H54 (cell line): ENCODE measurements at places on chromosomes 13 and 19.

- no peak for DNase-seq
These were observed 483.0 kb downstream of the DCT start for GRCh38 chr13:93996481-93996880.

GRCh38 chr19:43634068-43634467, 5.6 kb downstream of the CADM4 start:
- DNase-seq: no peak

DNA sequence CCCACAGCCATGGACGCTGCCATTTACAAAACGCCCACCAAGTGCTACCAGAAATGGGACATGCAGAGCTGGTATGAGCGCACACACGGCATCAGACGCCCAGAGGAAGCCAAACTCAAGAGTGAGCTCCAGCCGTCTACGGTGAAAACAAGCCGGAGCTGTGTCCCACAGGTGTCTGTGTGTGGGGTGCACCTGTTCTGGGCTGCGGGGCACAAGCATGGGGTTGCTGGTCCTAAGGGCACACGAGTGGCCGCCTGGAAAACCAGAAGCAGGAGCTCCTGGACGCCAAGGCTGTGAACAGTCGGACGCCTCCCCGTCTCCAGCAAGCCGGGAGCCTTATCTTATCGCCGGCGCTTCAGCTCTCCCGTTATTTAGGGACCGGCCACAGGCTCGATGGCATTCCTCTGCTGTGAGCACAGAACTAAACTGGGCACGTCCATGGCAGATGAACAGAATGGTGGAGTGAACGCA, 1.3 kb downstream of the ADPRHL1 start:
- DNase-seq: no peak

DNA sequence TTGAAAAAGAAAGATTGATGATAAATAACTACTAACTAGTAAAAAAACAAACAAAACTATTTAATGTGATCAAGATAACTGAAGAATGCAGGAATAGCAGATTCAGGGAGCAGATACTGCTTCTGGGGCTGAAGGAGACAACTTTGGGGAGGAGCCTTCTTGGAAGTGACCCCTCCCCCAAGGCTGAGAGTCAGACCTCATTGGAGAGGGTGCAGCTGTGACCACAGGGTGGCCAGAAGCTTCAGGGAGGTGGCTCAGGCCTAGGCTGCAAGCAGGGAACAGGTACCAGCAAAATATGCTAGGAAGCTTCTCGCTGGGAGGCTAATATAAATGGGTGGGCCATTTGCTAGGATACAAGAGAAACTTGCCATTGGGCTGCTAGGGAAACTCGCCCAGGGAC, 149.9 kb downstream of the MYO16 start:
- DNase-seq: no peak

- peak; percentile 13 for DNase-seq
These were observed 201.5 kb upstream of the CSNK1A1L start for GRCh38 chr13:37306778-37307544.

- no peak for DNase-seq
These were observed 16.7 kb downstream of the KDM4B start for GRCh38 chr19:4985551-4985991.

GRCh38 chr19:54554006-54554405, 19.6 kb upstream of the LILRA2 start:
- DNase-seq: no peak

GRCh38 chr13:61179741-61180140, 235.9 kb downstream of the PCDH20 start:
- DNase-seq: no peak

DNA sequence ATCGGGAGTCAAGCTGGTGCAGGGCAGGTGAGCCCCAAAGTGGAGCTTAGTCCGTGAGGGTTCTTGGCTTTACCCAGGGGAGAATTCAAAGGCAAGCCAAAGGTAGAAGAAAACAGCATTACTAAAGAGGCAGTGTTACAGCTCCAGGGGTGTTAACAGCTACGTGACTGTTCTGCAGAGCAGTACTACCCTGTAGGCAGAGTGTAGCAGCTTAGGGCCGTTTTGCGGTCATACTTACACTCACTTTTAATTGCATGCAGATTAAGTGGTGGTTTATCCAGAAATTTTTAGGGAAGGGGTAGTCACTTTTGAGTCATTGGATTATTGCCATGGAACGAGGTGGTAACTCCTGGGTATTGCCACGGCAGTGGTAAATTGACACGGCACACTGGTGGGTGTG, 482.2 kb downstream of the SLITRK5 start:
- DNase-seq: no peak

GRCh38 chr13:38463048-38463447, 113.4 kb downstream of the UFM1 start:
- no peak for DNase-seq

- no peak for DNase-seq
These were observed 87.1 kb downstream of the ZNF486 start for GRCh38 chr19:20254121-20254520.

DNA sequence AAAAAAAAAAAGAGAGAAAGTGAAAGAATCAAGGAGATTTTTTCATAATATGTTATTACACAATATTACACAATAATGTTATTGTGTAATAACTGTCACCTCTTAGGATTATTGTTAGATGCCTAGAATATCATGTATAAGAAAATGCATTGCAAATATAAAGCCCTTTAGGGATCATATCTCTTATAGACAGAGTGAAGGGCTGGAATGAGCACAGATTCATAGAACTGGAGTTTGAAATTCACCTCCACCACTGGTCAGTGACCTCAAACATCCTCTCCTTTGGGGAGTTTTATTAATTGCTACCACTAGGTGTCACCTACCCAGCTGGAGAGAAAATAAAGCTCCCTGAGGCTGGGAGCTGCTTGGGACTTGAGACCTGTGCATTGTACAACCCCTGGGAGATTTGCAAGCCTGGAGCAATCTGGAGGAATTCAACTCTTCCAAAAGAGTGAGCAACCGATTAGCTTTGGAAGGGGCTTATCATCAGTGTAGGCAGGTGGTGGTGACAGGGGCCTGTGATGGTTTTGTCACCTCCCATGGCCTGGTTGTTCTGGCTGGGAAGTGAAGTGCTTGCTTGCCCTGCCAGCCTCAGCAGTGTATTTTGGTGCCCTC, 30.3 kb upstream of the FRY start:
- DNase-seq: peak; percentile 14

- no peak for DNase-seq
These were observed 53.2 kb upstream of the GAS6 start for GRCh38 chr13:113917096-113917495.

DNA sequence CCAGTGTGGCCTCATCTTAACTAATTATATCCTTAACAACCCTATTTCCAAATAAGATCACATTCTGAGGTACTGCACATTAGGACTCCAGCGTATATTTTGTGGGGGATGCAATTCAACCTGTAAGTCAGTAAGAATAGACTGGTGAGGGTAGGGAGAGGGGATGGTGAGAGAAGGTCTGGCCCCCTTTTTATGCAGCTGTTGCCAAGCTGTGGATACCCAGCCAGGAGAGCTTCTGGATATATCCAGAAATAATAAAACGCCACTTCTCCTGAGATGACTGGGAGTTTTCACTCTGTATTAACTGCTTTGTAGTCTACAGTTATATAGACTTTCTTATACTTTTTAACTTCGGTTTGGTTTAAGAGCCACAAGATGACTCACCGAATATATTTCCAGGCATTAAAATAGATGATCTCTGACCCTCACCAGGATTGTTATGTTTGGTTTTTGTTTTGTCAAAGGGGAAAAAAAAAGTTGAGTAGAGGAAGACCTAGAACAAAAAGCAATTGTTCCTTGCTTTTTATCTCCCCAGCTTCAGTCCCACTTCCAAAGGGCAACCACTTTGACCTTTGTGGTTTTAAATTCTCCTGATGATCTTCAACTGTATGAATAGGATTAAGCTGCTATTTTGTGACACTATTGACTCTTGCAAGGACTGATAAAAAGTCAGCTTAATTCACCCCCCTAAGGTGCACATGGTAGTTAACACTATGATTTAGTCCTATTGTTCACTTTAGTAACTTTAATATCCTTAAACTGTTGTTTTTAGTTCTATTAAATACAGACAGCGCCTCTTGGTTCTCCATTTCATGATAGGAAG, 3.1 kb upstream of the NEK3 start:
- no peak for DNase-seq

- no peak for DNase-seq
These were observed 4.7 kb upstream of the GNA15 start for GRCh38 chr19:3131168-3131567.

DNA sequence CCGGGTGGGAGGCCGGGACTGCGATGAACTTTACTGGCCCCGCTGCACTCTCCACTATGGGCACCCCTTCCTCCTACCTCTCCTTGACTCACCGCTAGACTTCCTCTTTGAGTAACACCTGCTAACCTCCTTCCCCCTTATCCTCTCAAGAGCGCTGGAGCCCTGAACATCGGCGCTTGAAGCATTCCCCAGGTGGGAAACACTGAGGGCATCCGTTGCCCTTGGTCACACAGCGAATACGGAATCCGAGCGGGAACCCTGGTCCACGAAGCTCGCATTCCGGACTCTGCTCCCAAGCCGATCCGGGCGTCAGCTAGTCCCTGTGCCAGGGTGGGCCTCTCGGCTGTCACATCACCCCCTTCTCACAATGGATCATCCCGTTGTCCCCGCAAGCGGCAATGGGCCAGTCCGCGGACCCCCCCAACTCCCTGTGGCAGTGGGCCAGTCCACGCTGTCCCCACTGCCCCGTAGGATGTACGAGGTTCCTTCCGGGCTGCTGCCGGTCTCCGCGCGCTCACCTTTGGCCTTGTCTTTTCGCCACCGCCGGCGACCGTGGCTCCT, 4.2 kb downstream of the LIPE start:
- no peak for DNase-seq

- DNase-seq: no peak
These were observed 711 bp upstream of the FOSB start for GRCh38 chr19:45467115-45467455.

- DNase-seq: no peak
These were observed 5.8 kb downstream of the ZNF221 start for GRCh38 chr19:43956827-43957226.

DNA sequence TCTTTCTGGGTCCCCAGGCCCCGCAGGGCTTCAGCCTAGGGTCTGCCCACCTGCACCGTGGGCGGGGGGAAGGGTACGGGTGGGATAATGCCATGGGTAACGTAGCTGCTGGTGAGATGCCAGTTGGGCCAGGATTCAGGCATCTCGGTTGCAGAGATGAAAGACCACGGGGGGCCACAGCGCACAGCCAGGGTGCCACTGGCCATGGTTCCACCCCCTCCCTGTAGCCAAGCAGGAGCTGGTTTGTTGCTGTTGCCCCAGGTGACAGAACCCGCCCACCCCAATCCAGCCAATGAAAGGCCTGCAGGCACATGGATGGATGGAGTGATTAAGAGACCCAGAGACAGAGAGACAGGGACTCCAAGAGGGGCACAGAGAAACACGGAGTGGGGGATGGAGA, 1.0 kb upstream of the CGB7 start:
- no peak for DNase-seq

DNA sequence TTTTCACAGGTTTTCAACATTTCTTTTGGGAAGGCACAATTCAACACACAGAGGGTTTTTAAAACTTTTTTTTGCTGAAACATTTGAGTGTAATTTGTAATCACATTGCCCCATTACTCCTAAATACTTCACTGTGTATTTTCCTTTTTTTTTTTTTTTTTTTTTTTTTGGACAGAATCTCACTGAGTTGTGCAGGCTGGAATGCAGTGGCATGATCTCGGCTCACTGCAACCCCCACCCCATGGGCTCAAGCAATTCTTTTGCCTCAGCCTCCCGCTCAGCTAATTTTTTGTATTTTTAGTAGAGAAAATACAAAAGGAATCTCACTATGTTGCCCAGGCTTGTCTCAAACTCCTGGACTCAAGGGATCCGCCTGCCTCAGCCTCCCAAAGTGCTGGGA, 14.8 kb upstream of the DNAJC15 start:
- no peak for DNase-seq

DNA sequence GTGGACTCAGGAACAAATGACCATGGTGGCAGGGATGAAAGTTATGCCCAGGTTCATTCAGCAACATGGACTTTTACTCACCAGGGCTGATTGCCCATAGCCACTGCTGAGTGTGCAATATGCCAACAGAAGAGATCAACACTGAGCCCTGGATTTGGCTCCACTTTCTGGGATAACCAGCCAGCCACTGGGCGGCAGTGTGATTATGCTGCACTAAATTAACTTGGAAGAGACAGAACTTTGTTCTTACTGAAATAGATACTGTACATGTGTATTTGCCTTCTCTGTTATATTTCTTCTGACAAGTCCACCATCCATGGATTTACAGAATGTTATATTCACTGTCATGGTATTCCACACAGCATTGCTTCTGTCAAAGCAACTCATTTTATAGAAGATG, 257.4 kb downstream of the TDRD3 start:
- peak; percentile 6 for DNase-seq

- DNase-seq: no peak
These were observed 377 bp downstream of the CA11 start for GRCh38 chr19:48645620-48646000.

- DNase-seq: no peak
These were observed 409.9 kb downstream of the MZT1 start for GRCh38 chr13:72317346-72318109.

- peak; percentile 78 for DNase-seq
These were observed 3.4 kb downstream of the CADM4 start for GRCh38 chr19:43636121-43636683.

DNA sequence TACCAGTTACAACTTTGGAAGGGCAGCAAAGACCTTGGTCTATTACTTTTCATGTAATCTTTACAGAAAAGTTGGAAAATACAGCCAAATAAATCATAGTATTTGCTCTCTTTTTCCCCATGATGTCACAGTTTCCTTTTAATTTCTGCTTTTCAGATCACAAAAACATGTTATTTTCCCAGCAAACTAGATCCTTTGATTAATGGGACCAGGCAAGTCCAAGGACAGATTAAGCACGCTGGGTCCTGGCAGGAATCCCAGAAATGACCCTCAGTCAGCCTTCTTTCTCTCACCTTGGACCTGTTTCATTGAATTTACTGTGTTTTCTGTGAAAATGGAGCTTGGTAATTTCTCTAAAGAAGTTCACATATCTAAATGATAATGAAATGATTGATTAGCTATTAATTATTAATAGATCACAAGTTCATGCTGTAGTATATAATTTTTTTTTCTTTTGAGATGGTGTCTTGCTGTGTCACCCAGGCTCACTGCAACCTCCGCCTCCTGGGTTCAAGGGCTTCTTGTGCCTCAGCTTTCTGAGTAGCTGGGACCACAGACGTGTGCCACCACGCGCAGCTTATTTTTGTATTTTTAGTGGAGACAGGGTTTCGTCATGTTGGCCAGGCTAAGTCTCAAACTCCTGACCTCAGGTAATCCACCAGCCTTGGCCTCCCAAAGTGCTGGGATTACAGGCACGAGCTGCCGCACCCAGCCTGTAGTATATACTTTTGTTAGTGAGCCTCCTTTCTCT, 16.0 kb downstream of the SPATA13 start:
- no peak for DNase-seq
